ENCODE measurements at places on chromosomes 1 and 21.
A peak's percentile ranks its signal among the peaks of the same experiment; 100 is the strongest.

GRCh38 chr1:203340112-203340790 is 10.7 kb downstream of the FMOD start:
- DNase-seq, result peak; percentile 84

DNA sequence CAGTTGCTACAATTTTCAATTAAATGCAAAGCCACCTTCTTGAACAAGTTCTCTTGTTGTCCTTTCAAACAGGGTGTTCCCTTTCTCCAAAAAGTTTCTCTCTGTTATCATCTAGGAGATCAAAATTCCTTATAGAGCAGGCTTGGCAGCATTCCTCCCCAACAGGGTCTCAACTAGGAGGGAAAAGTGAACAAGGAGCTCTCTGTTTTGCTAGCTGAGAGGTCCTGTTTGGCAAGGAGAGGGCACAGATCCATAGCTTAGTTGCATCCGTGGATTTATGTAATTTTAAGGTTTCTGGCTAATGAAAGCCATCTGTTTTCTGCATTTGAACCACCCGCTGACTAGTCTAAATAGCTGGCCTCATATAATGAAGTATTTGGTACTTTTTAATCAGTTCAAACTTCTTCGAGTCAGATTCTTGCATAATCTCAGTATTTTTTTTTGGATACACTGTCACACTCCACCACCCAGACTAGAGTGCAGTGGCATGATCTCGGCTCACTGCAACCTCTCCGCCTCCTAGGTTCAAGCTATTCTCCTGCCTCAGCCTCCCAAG is 54.0 kb downstream of the APP start:
- DNase-seq, result no peak

DNA sequence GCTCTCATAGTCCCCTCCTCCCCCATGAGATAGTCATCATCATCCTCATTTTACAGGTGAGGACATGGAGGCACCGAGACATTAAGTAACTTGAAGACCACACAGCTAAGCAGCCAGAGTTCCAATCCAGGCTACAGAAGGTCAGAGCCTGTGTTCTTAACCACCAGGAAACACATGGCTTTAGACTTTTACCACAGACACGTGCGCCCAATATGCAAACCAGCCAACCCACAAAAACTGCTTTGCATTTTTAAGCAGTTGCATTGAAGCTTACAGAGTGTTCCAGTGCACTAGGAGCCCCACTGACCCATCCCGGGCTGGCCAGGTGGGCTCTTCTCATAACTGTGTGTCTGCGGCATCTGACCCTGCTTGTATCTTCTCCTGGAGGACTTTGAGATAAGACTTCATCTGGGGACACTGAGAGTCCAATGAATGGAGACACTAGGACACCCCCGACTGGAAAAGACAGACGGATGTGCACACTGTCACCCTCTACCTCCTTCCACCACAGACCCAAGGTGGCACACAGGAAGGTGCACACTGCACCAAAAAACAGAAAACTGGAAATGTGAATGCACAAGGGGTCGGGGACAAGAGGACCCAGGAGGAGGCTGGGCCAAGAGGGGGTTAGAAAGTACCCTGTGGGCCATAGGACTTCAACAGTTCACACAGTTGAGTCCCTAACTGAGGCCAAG is 56.4 kb downstream of the ETS2 start:
- DNase-seq, result no peak

GRCh38 chr1:203743091-203743571 is 21.9 kb upstream of the LAX1 start:
- DNase-seq, result no peak

GRCh38 chr1:2028870-2029560 is 9.9 kb downstream of the GABRD start:
- DNase-seq, result no peak

DNA sequence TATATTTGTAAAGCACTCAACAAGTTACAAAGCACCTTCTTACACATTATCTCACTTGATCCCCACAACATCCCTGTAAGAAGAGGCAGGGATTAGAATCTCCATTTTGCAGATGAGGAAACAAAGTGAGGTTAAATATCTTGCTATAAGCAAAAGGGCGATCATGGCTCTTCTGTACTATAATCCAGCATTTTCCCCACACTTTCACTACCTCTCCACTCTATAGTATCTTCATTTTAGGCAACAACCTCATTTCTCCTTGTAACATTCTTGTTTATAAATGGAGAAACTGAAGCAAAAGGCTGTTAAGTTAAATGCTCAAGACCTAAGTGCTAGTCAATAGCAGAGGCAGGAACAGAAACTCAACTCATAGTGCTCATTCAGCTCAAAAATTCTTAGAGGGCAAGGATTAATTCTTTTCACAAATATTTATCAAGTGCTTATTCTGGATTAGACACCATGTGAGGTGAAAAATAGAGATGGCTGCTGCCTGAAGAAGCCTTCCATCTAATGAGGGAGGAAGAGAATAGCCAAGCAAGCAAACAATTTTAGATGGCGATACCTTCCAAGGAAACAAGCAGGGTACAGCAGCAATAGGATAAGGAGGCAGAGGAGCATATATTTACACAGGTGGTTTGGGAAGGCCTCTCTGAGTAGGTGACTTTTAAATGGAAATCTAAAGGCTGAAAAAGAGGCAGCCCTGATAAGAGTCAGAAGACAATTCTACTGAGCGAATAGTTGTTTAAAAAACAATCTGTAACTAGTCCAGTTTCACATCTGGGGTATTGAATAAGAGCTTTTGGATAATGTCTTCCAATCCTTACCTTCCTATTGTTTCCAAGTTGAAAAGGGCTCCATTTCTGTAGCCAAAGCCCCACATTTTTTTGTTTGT is 3.5 kb downstream of the ERRFI1 start:
- no peak for DNase-seq

GRCh38 chr1:26493267-26493666 is 21.0 kb downstream of the HMGN2 start:
- DNase-seq, result no peak

DNA sequence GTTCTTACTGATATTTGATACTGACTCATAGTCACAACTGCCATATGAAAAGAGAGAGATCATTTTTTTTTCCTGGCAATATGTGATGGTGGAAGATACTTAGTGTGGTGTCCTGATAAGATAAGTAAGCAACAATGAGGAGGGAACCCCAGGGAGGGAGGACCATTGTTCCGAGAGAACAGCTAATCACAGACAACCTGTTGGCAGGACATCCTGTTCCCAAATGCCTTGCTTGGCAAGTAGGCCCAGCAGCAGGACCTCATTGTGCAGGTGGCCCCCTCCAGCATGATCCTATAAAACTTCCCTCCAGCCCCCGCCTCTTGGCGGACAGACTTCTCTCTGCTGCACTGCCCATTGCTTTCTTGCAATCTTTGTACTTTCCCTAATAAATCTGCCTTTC is 329.4 kb upstream of the CHRM3 start:
- no peak for DNase-seq

DNA sequence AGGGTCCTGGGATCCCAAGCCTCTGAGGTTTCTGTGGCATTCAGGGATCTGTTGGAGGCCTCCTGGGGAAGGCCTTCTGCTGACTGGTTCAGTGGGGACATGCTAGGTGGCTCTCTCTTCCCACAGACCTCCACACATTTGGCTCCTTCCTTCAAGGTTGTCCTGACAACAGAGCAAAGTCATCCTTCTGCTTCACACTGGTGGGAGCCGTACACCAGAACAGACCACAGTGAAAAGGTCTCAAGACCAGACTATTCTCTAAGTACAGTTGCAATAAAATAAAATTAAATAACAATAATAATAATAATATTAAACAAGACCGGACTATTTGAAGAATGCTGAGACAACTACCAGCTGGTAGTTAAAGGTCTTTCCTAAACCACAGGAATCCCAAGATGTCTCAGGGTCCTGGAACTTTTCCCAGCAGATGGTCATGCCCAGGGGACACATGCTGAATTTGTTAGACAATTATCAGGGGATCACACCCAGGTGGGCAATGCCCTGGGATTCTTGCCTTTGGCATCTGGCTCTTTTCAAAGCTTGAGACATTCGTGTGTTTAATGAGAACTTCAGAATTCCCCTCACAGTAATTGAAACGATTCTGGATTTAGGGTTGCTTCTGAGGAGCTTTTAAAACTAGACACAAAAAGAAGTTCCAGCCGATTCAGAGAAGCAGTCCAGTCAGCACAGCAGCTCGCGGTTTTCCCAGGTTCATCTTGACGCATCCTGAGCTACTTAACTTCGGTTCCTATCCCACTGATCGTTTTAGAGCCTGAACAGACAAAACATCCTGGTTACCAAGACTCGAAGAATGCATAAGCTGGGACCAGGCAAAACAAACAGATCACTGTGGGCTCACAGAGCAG is 22.9 kb downstream of the HTR1D start:
- DNase-seq, result no peak

GRCh38 chr21:39125752-39126485 is 57.3 kb downstream of the PSMG1 start:
- DNase-seq, result peak; percentile 83

DNA sequence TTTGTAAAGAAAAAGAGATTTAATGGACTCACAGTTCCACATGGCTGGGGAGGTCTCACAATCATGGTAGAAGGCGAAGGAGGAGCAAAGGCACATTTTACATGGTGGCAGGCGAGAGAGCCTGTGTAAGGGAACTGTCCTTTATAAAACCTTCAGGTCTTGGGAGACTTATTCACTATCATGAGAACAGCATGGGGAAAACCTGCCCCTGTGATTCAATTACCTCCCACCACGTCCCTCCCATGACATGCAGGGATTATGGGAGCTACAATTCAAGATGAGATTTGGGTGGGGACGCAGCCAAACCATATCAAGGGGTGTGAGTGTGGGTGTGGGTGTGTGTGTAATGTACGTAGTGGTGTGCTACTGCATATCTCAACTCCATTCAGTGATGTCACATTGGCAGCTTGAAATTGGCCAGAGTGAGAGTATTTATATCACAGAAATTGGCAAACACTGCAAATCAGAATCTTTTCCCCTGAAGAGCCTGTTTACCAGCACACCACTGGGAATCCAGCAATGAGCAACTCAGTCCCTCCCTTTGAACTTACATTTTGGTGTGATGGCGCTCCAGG is 5.4 kb downstream of the ARHGEF10L start:
- no peak for DNase-seq

DNA sequence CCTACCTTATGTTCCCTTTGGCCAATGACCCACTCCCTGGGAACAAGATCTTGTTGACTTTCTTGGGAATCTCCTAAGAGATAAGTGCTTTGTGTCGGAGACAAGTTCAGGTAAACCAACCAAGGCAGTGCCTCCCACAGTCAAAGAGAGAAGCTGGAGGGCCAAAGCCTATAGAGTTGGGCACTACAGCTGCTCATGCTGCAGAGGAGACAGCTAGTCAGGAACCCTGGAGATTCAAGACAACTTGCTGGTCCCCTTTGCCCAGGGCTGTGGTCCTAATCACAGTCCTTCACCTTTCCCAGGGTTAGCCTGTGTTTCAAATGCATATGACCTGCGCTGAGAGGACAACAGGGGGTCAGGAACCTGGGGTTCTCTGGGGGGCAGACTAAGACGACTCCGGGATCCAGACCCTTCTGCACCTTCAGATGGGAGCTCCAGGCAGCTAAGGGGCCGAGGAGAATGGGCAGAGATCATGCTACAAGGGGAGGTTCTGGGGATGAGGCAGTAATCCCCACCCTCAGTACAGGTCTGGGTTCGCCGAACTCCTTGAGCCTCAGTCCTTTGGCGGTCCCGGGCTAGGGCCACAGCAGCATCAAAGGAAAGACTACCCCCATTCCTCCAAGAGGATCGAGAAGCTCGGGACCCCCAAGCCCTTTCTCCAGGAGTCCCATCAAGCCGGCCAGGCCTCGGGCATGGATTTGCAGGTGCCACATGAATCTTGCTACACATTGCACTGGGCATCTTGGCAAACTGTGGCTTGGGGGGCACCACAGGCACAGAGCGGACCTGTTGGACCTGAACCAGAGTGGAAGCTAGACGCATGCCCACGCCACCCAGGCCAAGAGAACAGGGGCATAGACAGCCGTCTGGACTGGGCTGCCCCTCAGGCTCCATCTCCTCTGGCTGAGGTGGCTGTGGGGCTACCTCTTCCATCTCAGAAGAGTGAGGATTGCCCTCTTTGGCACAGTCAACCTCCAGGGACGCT is 2.0 kb upstream of the USF1 start:
- DNase-seq, result no peak

GRCh38 chr1:30684881-30685795 is 38.2 kb downstream of the MATN1 start:
- DNase-seq, result peak; percentile 100

- DNase-seq, result no peak
These were observed 48.7 kb downstream of the TESK2 start for GRCh38 chr1:45442272-45442671.

GRCh38 chr1:53525595-53525994 is 66.4 kb downstream of the DMRTB1 start:
- DNase-seq, result no peak

GRCh38 chr21:15999741-16000140 is 270.0 kb downstream of the USP25 start:
- DNase-seq, result no peak

DNA sequence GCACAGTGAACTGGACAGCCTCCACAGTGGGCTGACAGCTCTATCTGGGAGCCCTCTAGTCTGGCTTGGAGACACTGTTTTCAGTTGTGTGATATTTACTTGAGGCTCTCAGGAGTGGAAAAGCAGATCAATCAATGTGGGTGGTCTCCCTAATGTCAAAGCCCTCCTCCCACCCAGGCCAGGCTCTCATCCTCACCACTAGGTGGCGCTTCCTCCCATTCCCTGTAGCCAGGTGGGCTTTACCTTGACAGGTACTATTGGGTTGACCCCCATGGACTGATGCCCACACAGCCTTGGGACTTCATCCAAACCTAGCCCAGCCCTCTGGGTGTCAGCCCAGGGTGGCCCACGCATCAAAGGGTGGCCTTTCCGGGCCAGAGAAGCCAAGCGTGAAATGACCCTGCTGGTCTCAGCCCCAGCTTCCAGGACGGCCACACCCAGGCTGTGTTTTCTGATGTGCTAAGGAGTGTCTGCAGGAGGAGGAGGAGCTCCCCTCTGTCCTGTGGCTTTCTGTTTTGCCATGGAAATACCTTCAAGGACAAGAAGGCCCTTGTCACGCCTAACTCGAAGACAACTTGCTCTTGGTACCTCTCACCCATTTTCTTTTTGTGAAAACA is 54.0 kb downstream of the CLIC6 start:
- DNase-seq, result no peak

GRCh38 chr1:194512957-194513356 is 1326.5 kb upstream of the B3GALT2 start:
- DNase-seq, result no peak

DNA sequence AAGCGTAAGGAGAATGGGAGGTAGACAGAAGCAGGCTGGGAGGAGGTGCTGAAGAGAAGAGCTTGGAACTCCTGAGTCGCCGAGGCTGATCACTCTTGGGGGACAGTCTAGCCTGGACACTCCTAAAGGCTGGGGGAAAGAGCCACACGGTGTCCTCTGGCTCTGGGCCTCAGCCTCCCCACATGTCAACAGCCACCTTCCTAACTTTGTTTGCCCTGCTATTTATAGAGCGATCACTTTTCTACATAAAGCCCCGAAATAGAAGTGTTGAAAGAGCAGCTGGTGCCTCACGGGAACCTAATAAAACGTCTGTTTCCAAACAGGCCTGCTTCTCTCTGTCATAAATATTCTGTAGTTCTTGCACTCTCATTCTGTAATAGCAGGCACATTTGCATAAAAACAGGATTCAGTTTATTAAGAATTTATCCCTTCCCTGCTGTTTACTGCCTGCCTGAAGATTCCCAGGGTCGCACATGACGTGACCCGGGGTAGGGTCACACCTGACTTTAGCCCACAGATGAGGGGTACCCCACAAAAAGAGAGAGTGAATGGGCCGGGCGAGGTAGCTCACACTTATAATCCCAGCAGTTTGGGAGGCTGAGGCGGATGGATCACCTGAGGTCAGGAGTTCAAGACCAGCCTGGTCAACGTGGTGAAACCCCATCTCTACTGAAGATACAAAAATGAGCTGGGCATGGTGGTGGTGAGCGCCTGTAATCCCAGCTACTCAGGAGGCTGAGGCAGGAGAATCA is 212.5 kb downstream of the TOMM20 start:
- DNase-seq, result peak; percentile 76
